Left ventricle myocardium superior (tissue), 1 donor: ENCODE measurements at places on chromosomes 5 and 9.

DNA sequence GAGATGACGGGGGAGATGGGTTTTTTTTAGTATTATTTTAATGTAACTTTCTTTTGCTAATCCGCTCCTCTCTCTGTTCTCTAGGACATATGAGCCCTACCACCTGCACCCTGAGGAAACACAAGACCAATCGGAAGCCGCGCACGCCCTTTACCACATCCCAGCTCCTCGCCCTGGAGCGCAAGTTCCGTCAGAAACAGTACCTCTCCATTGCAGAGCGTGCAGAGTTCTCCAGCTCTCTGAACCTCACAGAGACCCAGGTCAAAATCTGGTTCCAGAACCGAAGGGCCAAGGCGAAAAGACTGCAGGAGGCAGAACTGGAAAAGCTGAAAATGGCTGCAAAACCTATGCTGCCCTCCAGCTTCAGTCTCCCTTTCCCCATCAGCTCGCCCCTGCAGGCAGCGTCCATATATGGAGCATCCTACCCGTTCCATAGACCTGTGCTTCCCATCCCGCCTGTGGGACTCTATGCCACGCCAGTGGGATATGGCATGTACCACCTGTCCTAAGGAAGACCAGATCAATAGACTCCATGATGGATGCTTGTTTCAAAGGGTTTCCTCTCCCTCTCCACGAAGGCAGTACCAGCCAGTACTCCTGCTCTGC is 4.8 kb downstream of the MSX2 start:
- no peak for DNase-seq

DNA sequence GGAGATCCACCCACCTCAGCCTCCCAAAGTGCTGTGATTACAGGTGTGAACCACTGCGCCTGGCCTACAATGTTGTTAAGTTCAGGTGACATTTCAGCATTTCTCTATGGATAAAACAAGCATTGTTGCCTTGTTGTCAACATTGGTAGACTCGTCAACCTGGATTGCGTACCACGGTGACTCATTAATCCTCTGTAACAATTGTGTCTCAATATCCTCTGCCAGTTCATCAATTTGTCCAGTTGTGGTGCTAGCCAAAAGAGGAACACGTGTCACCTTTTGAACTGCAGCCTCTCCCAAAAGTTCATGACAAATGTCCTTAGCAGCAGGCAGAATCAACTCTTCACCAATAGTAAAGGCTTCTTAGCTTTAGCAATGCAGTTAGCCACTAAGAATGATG is 46.3 kb upstream of the LARP1 start:
- DNase-seq = no peak

DNA sequence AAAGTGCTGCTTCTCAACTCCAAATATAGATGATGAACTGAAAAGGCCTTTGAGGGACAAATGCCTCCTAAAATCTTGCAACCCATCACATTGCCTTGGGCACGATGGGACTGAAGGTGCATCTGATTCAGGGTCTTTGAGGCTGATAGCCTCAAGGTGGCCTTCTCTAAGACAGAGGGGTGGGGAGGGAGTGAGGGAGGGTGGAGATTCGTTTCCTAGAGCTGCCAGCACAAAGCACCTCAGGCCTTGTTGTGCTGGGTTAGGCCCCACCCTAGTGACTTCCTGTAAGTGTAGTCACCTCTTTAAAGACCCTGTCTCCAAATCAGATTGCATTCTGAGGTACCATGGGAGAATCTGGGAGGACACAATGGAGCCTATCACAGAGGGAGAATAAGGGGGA is 57.1 kb downstream of the BARX1 start:
- no peak for DNase-seq

DNA sequence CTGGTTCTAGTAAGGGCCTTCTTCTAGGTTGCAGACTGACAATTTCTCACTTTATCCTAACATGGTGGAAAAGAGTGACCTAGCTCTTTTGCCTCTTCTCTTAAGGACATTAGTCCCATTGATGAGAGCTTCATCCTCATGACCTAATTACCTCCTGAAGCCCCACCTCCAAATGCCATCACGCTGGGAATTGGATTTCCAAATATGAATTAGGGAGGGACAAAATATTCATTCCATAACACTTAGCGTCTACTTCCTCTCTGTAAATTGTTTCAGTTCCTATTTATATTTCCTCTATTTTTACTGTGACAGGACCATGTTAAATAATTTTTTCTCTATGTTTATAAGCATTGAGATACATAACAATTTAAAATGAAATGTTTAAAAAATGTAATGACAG is 408.8 kb downstream of the CDH10 start:
- no peak for DNase-seq

DNA sequence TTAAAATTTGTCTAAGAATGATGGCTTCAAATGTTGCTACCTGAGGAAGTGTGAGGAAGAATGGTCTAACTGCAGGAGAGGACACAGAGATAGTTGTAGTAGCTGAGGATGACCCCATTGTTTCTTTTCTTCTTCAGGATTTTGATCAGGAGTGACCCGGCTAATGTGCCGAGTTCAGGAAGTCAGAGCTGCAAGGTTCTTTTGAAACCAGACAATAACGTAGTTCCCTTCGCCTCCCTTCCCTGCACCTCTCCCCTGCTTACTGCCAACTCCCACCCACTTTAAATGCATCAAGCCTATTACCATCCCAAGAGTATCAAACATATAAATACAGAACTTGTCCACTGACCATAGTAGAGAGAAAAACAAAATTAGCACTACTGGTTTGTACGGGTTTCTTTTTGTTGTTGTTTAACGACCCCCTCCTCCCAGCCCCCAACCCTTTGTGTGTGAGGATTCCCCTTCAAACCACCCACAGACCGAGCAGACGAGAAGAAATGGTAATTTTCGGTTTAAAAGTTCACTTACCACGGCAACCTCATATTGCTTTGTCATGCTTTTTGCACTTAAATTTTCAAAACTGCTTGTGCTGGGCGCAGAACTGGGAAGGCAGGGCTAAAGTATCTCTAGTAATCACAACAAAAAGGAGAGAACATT is 23.5 kb upstream of the ELAVL2 start:
- DNase-seq = no peak

DNA sequence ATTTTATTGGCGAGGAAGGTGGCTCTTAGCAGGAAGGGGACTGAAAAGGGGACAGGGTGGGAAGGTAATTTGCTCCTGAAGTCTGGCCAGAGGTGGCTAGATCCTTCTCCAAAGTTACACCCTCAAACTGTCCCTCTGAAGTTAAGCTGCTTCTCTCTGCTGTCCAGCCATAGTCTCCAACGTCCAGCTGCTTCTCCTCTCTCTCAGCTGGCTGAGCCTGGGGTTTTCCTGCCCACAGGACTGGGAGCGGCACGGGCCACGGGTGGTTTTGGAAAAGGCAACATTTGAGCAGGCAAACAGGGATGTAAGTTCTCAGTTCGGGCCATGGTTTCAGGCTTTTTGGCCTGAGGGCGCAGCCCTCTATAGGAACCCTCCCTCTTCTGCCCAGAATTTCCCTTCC is 128.3 kb downstream of the YIPF5 start:
- no peak for DNase-seq

DNA sequence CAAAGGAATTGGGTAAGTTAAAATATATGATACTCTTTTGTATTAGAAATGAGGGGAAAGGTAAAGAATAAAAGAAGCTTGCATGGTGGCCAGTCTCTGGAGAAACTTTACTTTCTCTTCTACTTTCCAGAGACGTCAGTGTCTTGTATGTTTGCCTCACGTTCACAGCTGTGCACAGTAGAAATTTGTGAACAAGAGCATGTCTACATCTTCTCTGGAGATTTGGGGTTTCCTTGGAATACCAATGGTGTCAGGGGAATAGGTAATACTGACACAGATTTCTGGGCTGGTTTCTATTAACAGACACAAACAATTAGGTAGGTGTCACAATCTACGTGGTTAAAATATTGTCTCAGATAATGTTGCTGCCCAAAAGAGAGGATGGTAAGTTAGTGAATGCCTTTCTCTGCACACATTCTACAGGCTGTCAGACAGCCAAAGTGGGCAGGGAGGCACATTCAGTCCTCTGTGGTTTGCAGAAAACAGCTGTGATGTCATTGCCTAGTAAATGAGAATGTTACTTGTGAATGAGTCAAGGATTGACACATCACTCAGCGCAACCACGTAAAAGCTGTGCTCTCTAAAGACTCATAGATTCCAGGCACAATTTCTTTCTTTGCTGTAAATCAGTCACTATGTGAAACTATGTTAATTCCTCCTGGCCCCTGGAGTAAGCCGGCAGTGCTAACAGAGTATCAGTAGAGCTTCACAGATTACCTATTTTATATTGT is 397.1 kb downstream of the MAN2A1 start:
- no peak for DNase-seq

GRCh38 chr9:91580136-91580535 is 156.5 kb upstream of the NFIL3 start:
- no peak for DNase-seq

- no peak for DNase-seq
Observed at GRCh38 chr5:148352696-148353095, 17.3 kb downstream of the SPINK9 start.

GRCh38 chr5:55456216-55456895 is 78.4 kb downstream of the PLPP1 start:
- DNase-seq = no peak

GRCh38 chr9:101229606-101230005 is 155.2 kb downstream of the BAAT start:
- DNase-seq = no peak

GRCh38 chr9:86285261-86285660 is 2.9 kb upstream of the ISCA1 start:
- no peak for DNase-seq

DNA sequence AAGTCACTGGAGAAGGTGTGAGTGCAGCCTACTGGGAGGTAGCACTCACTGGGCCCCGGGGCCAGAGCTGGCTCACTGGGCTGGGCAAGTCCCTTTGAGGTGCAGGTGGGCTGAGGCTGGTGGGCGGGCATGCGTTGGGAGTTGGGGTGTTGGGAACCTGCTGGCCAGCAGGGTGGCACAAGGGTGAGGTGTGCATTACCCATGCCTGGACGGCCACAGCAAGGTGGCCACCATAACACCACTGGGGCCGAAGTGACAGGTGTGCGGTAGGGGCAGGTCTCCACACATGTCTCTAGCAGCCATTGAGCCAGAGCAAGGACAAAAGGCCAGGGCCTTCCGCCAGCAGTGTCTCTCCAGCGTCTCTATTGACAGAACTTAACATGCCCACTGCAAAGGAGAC is 22.6 kb downstream of the PRRT1B start:
- no peak for DNase-seq

DNA sequence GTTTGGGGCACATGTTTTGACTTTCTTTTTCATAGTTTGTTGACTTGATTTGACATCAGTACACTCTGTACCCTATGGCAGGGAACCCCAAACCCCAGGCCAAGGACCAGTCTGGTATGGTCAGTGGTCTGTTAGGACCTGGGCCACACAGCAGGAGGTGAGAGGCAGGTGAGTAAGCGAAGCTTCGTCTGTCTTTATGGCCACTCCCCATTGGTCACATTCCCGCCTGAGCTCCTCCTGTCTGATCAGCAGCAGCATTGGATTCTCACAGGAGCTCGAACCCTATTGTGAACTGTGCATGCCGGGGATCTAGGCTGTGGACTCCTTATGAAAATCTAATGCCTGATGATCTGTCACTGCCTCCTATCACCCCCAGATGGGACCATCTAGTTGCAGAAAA is 88.0 kb downstream of the TENT4A start:
- DNase-seq = no peak

DNA sequence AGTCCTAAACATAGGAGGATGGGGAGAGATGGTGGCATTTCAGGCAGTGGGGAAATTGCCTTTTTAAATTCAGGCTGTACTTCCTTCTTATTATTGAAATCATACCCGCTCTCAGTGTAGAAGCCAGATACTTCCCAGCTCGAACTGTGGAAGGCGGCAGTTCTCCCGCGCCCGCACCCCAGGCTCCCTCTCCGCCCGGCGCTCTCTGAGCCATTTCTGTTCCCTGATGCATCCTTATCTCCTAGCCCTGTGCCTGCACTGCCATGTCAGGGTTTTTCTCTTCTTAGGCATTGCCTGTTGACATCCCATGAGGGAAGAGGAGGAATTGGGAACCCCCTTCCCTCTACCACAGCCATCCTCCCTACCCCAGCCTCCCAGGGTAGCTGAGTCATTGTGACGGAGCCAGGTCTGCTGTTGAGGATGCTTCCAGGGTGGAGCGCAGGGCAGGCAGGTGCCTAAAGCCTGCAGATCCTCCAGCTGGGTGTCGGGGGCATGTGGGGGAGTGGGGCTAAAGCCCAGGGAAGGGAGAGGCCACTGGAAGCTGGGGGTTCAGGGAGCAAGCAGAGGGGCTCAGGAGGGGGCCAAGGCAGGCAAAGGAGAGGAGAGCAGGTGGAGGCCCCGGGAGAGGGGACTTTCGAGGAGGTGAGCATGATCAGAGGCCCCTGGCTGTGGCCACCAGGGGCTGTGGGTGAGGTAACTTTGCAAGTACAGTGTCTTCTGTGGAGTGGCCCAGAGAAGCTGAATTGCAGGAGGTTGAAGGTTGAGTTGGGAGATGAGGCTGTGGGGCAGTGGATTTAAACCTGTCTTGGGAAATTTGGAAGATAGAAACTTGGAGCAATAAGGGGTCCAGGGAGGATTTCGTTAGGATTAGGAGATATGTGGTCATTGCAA is 16.2 kb downstream of the LAMC3 start:
- no peak for DNase-seq

GRCh38 chr9:33480106-33480505 is 6.4 kb upstream of the NOL6 start:
- no peak for DNase-seq

- DNase-seq = no peak
Observed at GRCh38 chr9:17625644-17626388, 47.0 kb downstream of the SH3GL2 start.

- no peak for DNase-seq
Observed at GRCh38 chr5:18702821-18703220, 1068.6 kb downstream of the TAF11L14 start.

GRCh38 chr9:85334228-85334627 is 407.5 kb downstream of the AGTPBP1 start:
- DNase-seq = no peak

DNA sequence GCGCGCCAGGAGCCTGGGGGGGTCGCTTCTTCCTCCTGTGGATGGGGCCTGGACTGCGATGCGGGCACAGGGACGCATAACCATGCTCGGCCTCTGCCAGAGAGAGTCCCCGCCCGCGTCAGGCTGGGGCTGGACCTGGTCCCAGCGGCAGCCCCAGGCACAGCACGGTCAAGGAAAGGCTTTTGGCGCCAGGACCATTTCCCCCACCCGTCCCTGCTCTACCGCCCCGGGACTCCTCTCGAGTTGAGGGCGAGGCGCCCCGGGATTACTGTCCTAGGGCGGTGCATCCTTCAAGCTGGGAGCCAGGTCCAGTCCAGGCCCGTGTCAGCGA is 341 bp downstream of the MXD3 start:
- no peak for DNase-seq
